Activated naive CD4-positive, alpha-beta T cell treated with anti-CD3 and anti-CD28 coated beads, Interleukin-2, amount 10 ng/mL, durations not matched to agents 7 days and 5 days (primary cell): ENCODE measurements at places on chromosomes 4 and X.

DNA sequence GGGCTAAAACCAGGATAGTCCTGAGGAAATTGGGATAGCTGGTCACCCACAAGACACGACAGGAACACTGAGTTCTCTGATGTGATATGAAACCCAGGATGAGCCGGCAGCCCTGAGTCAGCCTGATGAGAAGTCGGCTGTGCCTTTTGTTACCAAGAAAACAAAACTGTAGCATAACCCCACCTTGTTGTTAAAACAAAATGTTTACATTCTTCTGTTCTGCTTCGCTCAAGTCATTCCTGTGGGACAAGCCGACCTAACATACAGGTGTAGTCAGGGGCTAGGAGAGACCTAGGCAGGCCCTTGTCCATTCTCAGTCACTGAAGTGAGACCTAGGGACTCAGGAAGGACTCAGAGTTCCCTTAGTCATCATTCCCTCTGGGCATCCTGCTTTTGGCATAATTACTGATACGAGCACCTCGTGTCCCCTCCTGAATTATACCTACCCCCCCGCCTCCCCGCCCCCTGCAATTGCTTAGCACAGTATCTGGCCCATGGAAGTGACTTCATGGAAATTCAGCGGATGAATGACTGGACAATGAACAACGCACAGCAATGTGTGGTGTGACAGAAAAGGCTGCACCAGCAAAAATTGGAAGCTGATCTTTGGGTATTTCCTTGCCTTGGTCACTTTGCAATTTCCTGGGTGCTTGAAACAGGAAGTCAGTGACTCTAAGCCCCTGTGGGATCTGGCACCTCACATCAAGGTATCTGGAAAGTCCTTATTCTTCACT lies 31.9 kb upstream of the TLR2 start:
- no peak for DNase-seq

DNA sequence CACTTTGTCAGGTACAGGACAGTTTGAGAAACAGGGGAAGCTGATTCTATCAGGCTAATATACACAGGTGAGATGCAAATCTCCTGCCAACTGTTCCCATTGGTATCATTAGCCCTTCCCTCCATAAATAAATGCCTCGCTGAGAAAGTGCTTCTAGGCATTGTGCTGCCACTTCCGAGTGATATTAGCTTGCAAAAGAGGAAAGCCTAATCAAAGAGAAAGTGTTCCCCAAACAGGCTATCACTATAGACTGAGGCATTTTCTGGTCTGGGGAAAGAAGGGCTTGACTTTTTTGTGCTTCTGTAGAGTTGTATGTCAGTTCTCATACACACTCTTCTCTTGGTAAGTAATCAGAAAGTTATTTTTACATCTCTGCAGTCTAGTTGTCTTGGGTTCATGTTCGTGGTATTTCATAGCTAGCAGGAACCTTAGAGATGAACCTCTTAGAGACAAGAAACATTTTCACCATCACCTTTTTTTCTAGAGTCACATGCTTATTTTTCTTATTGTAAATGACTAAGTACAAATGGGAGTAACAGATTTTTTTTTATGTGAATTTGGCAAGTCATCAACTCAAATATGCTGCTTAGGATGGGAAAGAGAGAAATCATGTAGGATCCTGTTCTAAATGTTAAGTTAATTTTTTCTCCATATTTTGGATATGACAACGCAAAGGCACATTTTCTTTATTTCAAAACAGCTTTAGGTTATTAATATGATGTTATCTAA lies 1009.8 kb downstream of the ADGRL3 start:
- DNase-seq = no peak

- peak; percentile 25 for DNase-seq
Observed at GRCh38 chrX:40166582-40166981, 68.8 kb upstream of the BCOR start.

DNA sequence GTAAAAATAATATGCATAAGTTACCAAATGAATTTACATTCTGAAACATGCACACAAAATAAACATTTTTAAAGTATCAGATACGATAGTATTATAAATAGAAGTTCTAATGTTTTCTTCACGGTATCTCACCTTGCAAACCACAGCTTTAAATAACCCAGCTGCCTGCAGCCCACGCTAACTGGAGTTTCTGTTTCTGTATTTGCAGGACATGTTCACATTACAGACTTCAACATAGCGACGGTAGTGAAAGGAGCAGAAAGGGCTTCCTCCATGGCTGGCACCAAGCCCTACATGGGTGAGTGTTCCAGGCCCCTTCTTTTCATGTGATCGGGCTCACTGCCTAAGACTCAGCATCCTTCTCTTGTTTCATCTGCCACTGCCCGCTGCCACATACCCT lies 291.7 kb downstream of the EVC2 start:
- DNase-seq = no peak

DNA sequence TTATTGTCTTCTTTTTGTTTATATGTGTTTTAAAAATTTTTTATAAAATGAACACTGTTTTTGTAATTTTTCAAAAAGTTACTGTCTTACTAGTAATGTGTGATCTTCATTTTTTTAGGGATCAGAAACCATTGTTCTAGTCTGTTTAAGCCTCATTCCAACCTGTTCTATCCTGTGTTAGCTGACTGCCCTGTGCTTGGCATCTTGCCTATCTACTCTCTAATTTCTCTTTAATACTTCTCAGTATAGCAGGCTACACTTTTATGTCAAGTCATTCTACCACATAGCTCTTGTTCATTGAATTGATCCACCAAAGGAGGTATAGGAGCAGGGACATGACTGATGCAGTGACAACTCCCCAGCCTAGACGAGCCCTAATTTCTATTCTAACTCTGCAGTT lies 70.2 kb upstream of the PLS3 start:
- no peak for DNase-seq

DNA sequence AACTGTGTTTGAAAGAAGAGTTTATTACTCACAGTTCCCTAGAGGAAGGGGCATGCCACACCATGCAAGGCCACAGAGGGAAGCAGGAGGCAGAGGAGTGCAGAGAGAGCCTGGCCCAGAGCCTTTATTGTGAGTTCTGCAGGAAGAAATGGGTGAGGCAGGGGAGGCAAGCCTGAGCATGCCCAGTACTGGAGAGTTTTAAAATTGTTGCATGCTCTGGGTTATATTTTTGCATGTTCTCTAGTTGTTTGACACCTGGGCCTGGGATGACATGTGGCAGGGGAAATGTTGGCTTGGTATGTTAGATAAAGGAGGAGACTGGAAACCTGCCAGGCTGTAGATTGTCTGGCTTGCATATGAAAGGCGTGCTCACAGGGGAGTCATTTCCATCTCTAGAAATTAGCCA lies 19.7 kb upstream of the CRMP1 start:
- DNase-seq = no peak

DNA sequence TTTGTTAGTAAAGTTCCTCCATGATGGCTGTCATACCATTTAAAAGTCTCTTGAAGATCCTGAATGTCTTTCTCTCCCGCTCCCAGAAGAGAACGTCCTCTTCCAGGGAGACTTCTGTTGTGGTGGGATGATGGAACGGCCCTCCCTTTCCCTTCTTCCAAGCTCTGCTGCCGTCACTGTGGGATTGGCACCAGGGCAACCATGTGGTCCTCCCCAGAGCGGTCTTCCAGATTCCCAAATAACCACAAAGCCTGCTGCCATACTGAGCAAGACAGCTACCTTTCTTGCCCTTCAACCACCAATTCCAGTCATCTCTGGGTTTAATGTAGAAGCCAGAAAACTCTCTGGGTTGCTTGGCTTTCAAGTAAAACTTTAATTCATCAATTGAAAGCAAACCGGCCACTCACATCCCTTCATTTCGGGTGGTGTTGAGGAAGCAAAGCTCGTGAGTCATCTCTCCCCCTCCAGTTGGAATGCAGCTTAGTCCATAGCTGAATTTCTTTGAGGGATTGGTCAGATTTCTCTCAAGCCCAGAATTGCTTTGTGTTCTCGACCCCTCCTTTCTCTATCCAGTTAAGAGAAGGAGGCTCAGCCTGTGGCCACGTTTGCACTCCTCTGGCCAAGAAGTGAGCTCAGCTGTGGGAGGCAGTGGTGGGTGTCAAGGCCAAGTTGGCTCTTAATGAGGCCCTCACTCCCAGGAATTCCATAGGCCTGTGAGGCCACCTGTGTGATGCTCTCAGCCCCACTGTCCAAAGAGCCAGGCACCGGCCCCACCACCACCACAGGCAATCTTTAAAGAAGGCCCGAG lies 36.9 kb downstream of the FHDC1 start:
- no peak for DNase-seq

DNA sequence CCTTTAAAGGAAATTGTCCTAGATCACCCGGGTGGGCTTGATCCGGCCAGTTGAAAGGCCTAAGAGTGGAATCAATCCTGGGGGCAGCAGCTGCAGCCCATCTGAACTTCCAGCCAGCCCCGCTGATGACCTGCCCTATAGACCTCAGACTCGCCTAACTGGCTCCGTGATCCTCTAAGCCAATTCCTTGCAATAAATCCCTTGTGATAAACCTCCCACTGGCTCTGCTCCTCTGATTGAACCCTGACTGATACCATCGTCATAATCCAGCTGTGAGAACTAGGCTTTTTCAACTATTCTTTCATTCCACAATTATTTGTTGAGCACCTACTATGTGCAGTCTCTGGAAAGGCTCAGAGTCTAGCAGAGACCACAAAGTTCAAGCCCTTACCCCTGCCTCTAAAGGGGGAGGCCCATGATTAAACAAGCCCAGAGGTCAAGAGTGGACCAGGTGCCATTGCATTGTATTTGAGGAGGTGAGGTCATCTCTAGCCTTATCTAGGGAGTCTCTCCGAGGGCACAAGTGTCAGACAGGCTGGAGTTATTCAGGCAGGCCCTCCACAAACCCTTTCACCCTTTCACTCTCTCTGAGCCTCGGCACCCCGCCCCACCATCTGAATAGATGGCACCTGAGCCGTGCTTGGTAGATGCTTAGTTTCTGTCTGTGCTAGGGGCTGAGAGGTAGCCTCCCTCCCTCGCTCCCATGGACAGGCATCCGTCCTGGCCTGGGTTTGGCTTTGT lies 20.5 kb upstream of the GPR78 start:
- no peak for DNase-seq

- DNase-seq = no peak
Observed at GRCh38 chr4:16715482-16715881, 183.0 kb downstream of the LDB2 start.

DNA sequence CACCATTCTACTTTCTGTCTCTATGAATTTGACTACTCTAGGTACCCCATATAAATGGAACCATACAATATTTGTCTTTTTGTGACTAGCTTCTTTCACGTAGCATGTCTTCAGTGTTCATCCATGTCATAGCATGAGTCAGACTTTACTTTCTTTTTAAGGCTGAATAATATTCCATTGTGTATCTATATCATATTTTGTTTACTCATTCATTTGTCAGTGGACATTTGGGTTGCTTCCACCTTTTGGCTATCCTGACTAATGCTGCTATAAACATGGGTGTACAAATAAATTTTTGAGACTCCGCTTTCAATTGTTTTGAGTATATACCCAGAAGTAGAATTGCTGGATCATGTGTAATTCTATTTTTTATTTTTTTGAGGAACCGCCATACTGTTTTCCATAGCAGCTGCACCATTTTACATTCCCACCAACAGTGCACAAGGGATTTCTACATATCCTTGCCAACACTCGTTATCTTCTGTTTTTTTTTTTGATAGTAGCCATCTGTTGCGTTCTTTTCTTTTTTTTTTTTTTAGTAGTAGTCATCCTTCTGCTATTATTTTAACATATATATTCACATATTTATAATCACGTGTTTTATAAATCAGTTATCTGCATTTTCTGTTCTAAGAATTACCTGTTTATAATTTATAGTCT lies 158.0 kb upstream of the MED14 start:
- no peak for DNase-seq

- DNase-seq = no peak
Observed at GRCh38 chr4:53421791-53422190, 44.4 kb downstream of the FIP1L1 start.

GRCh38 chrX:47796433-47796906 lies 40.2 kb upstream of the ZNF81 start:
- DNase-seq = no peak

GRCh38 chr4:75781305-75781704 lies 56.9 kb downstream of the USO1 start:
- DNase-seq = no peak

- DNase-seq = no peak
Observed at GRCh38 chr4:146098397-146098796, 77.1 kb upstream of the LSM6 start.

DNA sequence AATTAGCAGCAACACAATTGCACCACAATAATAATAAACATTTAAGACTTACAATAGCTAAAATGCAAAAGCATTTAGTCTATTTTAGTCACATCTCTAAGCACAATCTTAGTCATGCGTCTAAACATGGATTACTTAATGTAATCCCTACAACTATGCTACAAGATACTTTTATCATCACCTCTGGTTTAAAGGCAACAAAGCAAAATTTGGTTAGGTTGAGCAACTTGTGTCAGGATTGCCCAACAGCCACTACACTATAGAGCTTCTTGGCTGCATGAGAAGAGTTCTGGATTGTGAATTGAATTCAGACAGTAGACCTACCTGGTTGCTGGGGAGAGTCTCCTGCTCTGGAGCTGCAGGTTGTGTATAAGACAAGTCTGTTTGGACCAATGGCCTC lies 146.5 kb upstream of the PUDP start:
- no peak for DNase-seq

- peak; percentile 48 for DNase-seq
Observed at GRCh38 chrX:24260842-24261550, 52.9 kb downstream of the SUPT20HL2 start.

DNA sequence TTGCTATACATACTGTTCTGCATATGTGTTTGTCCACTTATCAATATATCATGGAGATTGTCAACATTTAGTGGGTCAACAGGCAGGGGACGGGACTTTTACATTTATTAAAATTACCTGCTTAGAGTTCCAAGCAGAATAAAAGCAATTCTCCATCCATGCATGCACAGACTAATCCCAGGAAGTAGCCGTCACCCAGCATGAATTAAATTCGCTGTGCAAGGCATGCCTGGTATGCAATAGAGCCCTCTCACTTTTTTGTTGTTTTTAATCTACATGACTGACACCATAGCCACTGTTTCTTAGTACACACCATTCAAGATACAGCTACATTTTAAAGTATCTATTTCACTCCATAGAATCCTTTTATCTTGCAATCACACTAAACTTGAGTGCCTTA lies 108.9 kb downstream of the USP46 start:
- no peak for DNase-seq

GRCh38 chrX:99914635-99915034 lies 495.4 kb downstream of the PCDH19 start:
- DNase-seq = no peak

- DNase-seq = no peak
Observed at GRCh38 chrX:130799393-130799792, 103.6 kb downstream of the ENOX2 start.

DNA sequence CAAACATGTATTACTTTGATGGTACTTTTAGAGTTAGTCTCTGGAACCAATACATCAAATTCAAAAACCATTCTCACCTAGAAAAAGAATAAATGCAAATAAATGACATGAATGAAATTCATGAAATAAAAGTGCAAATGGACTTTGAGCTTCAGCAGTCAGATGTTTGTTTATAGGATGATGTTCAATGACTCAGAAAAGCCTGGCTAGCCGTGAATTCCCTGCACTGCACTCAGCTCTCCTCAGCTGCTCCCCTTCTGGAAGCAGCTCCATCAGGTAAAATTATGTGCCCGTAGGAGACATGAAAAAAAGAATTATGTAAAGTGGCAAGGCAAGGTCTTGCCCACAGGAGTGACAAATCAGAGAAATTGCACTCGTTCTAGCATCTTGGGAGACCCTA lies 390.6 kb downstream of the GPM6A start:
- DNase-seq = no peak

- DNase-seq = no peak
Observed at GRCh38 chr4:20268028-20268427, 16.3 kb downstream of the SLIT2 start.

GRCh38 chrX:101605728-101606127 lies 12.1 kb downstream of the ARMCX6 start:
- DNase-seq = no peak
